ENCODE measurements at places on chromosomes 2 and 18.

GRCh38 chr18:24212939-24213338, 74.1 kb downstream of the CABYR start:
- DNase-seq, result no peak

DNA sequence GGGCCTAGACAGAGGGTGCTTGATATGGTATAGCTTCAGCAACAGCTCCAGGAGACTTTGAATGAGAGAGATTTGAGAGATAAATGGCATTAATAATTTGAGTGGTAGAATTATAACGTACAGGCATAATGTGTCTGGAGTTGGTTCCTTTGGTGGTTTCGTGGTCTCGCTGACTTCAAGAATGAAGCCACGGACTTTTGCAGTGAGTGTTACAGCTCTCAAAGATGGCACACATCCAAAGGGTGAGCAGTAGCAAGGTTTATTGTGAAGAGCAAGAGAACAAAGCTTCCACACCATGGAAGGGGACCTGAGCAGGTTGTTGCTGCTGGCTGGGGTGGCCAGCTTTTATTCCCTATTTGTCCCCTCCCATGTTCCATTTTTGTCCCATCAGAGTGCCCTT, 23.1 kb downstream of the PDCD1 start:
- DNase-seq, result no peak

DNA sequence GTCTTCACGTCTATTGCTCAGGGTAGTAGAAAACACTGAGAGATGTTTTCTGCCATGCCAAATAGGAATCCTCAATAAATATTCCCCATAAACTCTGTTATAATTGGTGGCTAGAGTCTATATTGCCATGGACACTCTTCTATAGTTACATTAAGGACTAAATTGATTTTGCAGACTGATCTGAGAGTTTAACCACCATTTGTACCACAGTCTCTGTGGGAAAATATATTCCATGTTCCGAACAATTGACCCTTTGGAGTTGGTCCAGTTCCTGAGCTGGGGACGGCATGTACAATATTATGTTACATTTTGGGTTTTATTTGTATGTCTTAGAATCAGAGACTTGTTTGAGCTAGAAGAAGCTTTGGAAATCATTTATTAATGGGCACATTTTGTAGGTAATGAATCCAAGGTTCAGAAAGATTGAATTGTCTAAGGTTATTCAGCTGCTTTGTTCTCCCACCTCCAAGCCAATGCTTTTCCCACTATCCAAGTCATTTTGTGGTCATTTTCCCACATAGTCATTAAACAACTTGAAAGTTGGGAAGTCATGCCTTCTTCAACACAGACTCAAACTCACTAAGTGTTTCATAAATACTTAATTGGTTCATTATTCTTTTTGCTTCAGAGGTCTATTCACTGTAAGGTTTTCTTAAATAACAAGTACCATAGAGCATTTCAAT, 5.1 kb upstream of the PPP1CB start:
- no peak for DNase-seq

DNA sequence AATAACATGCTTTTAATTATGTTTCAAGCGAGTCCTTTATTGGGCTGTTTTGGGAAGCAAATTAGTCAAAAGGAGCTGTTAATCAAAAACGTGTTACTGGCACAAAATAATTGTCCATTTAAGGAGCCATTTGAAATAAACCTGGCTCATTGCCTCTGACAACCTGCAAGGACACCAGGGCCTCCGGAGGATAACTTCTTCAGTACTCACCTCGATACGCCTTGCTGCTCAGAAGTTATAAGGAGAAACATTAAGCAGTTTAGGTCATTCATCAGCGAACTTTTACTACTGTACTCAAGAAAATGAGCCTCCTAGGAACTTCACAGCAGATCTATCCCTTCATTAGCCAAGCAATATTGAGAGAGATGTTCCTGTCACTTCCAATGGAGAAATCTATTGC, 1579.2 kb upstream of the ACVR2A start:
- DNase-seq, result no peak

DNA sequence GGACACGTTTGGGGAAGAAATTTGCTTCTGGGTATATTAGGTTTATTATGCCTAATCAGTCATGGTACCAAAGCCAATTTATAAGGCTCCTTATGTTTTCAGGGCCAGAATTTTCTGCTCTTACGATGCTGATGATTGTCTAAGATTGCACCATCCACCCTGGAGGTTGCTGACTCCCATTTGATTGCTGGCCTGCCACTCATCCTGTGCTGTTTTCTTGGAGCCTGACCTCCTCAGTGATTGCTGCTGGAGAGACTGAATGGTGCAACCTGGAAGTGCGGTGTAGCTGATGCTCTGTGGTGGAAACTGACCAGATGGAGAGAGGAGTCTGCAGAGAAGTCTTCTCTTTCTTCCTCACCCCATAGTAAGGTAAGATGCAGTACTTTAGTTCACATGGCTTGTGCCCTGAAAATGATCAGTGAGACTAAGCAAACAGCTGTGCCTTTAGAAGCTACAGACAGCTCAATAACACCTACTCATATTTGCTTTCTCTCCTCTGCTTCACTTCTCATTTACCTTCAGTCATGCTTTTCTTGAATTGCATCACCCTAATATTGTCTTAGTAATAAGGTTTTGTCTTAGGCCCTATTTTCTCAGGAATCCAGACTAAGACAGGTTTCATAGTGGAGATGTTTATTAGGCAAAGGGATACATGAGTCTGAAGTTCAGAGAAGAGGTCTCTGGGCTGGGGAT, 17.4 kb downstream of the ZNF24 start:
- DNase-seq, result no peak

DNA sequence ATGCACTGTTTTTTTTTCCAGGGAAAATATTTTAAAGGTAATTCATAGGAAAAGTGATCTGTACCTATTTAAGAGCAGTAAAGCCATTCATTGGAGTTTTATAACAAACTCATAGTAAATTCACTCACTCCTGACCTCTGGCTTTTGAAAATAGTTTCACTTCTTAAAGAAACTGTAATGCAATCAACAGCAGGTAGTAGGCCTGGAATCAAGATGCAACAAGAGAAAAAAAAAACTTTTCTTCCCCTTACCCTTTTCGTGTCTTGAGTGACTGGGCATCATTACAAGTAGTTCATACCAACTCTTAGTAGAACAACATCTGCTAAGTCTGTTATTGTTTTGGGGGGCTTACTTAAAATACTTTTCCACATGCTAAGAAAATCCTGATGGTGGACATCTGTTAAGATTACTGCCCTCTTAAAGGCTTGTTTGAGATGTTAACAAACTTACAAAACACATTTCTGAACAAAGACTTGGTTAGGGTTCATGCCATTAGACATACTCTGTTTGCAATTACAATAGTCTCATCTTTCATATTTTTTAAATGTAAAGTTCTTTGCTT, 164.1 kb upstream of the FOSL2 start:
- DNase-seq, result no peak

- DNase-seq, result no peak
Observed at GRCh38 chr2:232872826-232873225, 2.8 kb downstream of the SNORC start.

GRCh38 chr2:3207091-3207491, 170.5 kb downstream of the EIPR1 start:
- DNase-seq, result no peak

DNA sequence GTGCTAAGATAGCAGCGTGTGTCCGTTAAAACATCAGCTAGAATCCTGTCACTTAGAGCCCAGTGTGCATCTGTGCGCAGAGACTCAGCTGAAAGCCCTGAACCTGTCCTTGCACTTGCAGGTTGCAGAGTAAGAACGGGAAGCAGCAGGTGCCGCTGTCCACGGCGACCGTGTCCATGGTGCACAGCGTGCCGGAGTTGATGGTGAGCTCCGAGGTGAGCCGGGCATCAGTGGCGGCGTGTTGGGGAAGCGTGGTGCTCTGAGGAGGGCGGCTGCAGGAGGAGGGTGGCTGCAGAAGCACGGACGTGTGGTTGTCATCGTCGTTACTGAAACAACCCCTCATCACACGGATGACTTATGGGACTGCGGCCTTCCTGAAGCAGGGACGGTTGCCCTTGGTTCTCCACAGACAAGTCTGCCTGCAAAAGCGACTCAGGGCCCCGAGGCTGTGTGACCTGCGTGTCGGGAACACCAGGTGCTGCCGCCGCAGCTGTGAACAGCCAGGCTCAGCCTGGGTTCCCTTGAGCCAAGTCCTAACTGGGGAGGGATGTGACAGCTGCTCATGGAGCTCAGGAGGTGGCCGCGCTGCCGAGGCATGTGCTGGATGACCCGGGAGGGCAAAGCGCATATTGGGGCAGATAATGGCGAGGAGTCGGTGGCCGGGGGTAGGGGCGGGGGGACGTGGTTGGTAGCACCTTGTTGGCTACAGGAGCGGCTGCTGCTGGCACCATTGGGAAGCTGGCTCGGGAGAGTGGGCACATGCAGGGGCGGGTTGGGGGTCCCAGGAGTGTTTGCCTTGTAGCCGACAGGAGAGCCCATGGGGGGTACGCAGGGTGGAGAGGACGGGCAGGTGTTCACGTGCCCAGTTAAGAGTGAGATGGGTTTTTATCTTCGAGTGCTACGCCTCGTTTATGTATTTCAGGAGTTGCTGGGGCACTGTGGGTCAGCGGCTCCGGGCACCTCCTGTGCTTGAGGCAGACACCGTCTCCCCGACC, 16.6 kb downstream of the CTDP1 start:
- no peak for DNase-seq

DNA sequence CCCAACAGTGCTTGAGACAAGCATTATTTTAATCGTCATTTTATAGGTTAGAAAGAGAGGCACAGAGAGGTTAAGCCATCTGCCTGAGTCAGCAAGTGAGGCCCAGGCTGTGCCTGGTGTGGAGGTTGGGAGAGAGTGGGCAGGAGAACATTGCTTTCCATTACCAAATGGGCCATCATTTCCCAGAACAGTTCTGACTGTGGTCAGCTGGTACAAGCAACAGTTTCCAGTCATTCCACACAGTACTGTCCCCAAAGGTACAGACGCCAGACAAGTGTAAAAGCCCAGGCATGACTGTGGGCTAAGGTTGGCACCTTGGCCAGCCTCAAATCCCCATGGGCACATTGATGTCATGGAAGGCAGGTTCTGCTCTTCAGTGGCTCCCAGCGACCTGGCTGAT, 98.2 kb upstream of the LCLAT1 start:
- no peak for DNase-seq

DNA sequence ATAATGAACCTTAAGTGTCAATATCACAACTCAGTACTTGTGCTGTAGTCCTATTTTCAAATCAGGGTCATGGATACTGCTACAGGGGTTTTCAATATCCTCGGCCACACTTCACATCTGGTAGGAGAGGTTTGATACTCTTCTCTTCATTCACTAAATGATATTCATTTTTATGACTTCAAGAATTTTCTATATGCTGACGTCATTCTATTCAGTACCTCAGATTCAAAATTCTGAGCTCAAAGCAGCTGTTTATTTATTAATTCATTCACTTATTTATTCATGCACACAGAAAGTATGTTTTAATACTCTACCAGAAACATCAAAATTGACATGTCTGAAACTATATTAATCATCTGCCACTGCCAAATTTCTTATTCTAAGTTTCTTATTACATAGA, 866.9 kb upstream of the LRRTM1 start:
- no peak for DNase-seq

- DNase-seq, result no peak
Observed at GRCh38 chr2:162058973-162059668, 14.9 kb downstream of the DPP4 start.

DNA sequence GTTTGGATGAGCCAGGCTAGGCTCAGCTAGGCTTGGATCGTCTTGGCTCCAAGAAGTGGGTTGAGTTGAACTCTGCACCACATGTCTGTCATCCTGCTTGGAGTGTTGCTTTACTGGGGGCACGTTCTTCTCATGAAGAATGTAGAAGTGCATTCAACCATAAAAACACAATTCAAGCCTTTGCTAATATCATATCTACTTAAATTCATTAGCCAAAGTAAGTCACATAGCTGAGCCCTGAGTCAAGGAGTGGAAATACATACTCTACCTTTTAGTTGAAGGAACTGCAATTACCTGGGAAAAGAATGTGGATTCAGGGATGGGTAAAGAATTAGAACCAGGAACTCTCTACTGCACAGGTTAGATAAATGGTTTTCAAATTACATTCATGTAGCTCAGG, 360.4 kb upstream of the KCNH7 start:
- DNase-seq, result no peak

GRCh38 chr2:148876202-148876594, 1.2 kb downstream of the KIF5C start:
- DNase-seq, result no peak

Data from iPS DF 19.7 (cell line).